ENCODE measurements at places on chromosomes 6 and 20.

- peak; percentile 72 for DNase-seq
Measured at GRCh38 chr20:17895641-17896171, 72.9 kb downstream of the SNX5 start.

DNA sequence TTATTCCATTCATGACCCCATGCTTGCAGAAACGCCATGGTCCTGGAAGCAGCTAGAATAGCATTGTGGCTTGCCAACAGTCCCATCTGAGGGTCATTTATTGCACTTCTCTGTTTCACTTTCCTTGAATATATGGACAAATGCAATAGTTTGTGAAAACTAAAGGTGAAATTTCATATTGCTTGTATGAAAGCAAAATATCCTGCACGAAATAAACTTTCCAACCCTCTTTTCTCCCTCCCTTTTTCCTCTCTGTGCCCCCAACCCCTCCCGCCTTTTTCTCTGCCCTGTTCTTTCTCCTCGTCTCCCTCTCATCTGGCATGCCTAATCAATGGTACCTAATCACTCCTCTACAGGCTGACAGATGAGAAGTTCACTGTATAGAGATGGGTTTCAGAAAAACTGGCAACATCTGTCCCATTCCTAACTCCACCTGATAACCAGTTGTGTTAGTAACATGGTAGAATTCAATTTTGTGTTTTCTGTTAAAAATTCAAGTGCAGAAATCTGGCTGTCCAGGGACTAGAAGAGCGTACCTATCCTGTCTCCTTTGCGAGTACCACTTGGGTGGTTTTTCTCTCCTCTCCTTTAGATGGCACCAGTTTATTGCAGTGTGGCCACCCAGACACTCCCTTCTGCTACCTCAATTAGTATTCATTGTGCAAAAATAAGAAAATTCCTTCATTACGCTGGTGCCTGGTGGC lies 198.6 kb downstream of the FOXA2 start:
- DNase-seq, result no peak

GRCh38 chr6:30515944-30516753 lies 26.8 kb downstream of the HLA-E start:
- DNase-seq, result peak; percentile 89

DNA sequence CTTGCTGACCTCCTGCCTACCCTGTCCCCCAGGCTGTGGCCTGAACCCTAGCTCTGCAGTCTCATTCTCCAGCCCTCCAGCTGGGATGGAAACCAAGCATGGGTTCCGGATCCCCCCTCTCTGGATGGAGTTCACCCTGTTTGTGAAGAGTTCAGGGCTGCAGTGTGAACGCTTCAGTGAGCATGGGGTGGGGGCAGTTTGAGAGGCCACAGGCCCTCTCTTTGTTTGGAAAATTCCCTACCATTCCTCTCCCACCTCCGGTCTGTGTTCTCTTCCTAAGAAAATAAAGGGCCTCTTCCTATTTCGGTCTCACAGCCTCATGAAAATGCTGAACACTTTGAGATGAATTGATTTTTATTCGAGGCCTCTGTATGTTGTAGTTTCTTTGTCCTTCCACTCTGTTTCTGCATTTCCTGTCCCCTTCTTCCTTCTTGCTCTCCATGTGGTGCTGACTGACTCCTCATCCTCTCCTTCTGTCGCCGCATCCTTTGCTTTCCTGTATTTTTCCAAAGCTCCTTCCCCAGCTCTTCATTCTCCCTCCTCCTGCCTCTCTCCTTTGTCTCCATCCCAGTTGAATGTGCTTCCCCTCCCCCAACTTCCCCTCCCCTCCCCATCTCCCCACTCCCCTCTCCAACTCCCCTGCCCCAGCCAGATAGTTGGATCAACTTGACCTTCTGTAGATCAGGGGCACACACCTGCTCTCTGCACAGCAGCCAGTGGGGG lies 2.4 kb upstream of the KCNK5 start:
- DNase-seq, result no peak

DNA sequence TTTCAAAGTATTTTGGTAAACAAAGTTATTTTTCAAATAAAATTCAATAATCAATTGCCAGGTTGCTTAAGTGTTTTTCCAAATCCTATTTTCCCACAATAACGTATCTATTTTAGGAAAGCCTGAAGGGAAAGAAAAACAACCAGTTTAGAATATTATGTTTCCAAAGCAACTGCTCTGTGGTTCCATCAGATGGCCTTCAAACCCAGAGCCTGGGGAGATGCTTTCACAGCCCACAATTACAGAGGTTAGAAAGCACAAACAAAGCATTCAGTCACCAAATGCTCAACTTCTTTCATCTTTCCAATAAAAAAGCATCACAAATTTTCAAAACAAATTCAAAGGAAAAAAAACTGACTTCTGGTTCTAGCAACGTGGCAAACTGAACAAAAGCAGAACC lies 66.0 kb downstream of the ELOVL5 start:
- DNase-seq, result no peak

DNA sequence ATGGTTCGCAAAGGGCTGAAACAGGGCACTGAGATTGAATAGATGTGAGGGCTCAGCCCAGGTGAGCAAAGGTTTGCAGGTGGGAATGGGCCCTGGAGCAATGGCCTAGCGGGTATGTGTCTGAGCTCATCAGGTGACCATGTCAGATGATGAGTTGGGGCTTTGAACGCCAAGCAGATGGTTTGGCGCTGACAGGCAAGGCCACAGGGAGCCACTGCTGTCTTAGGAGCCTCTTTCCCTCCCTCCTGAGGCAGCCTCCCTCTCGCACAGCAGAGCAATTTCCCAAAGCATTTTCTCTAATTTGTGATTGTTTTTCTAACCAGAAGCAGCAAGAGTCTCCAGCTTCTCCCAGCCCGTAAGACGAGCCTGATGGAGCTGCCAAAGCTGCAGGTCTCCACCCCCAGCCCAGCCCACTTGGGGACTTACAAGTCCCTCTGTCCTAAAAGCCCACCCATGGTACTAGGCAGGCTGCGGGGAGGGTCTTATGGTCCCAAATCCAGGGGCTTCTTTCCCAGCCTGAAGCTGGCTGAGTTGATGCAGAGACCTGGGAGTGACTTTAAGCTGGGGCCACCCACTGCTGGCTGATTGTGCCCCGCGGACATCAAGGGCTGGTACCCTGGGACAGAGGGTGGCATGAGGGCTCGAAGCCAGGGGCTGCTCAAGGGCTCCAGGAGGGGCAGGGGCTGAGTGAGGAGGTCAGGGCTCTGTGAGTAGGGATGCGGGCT lies 11.6 kb downstream of the CDH22 start:
- no peak for DNase-seq

DNA sequence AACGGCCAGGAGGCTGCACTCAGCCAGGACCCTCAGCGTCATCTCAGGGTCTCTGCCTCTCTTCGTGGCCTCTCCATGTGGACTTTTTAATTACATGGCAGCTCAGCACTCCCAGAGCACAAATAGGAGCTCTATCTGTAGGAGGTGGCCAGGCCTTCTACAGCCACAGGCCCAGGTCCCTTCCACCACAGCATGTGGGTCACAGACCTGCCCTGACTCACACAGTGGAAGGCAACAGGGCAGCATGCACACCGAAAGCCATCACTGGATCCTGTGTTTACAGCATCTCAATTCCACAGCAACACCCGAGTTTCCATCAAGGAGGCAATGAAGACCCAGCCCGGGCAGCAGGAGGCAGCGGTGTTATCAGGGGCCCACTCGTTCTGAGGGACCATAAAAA lies 65.8 kb upstream of the CD93 start:
- no peak for DNase-seq

DNA sequence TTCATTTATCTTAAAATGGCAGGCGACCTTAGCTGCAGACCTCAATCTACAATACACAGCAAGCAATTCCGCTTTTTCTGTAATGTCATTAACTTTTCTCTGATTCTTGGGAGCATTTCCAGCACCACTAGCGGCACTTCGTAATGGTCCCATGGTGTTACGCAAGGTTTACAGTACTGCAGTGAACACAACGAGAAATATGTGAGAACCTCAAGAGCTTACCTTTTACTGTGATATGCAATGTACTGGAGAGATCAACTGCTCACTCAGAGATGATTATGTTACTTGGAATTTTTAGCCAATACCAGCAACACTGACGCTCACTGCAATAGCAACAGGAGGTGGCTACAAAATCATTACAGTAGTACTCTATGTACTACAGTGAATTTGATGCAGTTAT lies 2.8 kb upstream of the CEP43 start:
- DNase-seq, result no peak

DNA sequence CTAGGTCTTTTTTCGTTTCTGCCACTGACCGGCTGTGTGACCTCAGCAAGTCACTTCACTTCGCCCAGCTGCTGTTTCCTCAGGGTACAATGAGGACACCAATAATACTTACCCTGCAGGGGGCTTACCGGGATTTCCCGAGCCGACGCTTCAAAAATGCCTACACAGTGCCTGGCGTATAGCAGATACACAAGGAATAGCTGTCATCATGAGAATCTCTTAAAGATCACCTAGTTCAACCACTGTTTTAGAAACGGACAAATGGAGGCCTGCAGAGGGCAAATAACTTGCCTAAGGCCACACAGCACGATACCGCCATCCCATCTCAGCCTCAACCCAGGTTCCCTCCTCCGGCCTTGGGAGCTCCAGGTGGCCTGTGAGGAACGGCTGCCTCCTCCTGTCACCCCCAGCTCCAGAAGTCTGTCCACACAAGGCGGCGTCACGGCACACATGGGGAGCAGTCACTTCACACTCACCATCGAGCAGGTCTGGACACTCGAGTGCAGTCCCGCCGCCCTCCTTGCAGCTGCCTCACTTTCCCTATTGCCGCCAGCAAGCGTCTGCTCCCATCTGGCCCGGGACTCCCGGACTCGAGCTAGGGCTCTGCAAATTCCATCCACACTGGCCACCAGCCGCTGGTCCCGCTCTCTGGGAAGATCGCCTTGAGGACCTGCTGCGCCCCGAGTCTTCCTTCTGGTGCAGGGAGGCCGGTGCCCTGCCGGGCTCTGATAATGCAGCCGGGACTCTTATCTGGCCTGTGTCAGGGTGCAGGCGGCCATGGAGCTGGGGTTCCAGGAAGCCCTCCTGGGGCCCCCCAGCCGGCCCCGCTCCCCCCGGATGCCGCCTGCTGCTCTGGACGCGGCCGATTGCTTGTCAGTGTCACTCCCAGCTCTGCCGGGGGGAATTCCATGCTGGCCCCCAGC lies at the start of gene RIPOR3:
RIPOR3 (minus strand) TSS at position 893 of the 923 bp plus-strand sequence; CDS start at position 479, 414 bp downstream.
- peak; percentile 45 for DNase-seq
